Naive thymus-derived CD8-positive, alpha-beta T cell (primary cell): ENCODE measurements at places on chromosomes 3 and 15. TPM values are rescaled to one million over a fixed set of nuclear protein-coding genes. Genes with fewer than 3 reads are reported as not detected.

ANKRD34C gene
- not detected for polyA plus RNA-seq

CNTN4 gene
- not detected for polyA plus RNA-seq

PPP1R14D gene
- not detected for polyA plus RNA-seq

ECE2 gene
- polyA plus RNA-seq = not detected

NANOGP8 gene
- 1.1 TPM for polyA plus RNA-seq

ZNF660 gene
- polyA plus RNA-seq = 0.28 TPM

TRIM42 gene
- polyA plus RNA-seq = not detected

DNA sequence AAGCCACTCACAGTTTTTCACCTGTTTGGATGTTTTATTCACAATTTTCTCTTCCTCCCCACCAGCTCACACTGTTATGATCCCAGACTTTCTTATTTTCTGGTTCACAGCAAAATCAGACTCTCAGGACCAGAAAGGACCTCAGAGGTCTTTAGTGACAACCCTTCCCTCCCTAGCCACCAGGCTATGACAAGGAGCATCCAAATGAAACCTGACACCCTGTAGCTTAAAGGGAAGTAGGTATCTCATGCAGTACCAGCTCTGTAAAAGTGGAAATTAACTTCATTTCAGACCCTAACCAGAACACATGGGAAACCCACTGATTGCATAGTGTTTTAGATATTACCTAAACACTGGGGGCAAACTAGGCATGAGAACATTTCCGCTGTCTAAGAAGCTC lies 45.3 kb downstream of the ATP13A5 start:
- no peaks in the 10 kb centered on the region for H3K27me3 ChIP-seq
- H3K4me1 ChIP-seq = no peaks in the 10 kb centered on the region
- DNase-seq = no peak
- H3K36me3 ChIP-seq = no peaks in the 10 kb centered on the region

DNA sequence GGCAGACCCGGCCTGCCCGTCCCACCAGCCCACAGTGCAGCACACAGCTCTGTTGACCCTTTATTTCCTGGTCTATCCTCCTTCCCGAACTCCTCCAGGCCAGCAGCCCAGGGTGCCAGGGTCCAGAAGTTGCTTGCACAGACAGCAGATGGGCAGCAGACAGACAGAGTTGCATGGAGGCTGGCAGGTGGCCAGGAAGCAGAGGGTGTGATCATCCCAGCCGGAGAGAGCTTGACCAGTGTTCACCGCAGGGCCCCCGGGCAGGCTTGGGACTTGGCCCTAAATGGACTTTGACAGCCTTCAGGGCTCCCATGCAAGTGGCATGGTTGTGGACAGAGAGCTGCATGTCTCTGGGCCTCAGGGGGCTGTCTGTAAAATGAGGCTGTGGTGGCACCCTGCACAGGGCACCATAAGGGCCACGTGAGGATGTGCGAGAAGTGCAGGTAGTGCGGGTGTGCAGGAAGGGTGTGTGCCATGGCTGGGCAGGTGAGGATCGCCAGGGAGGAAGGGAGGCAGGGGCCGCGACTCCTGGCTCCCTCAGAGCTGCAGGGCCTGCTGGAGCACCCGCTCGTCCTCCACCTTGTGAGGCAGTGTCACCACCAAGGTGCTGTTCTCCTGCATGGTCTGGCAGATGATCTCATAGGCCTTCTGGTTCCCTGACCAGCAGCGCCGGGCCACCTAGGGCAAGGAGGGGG lies 6.3 kb upstream of the ZXDC start:
- peaks cover 13% of the 10 kb centered on the region for H3K4me1 ChIP-seq
- H3K4me3 ChIP-seq = no peak overlapping the region
- no peak overlapping the region for H3K27ac ChIP-seq

DNA sequence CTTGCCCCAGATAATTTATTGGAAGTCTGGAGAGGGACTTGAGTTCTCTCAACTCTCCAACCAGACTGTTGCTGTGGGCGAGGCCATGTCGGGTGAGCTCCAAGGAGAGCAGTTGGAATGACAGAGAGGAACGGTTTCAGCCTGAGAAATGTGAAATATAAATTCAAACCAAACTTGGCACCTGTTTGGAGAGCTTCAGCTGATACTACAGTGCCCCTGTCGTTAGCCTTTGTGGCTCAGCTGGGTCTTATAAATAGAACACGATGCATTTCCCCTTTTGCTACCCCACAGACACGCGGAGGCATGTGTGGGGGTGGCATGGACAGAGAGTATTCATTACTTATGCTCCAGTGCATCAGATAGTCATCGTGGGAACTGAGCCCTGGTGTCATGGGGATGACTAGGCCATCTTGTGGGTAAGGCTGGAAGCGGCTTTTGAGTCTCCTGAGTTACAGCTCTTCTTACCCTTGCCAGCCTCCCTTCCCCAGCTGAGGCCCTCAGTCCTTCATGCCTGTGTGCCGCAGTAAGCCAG lies 15.6 kb downstream of the SMAD3 start:
- H3K4me1 ChIP-seq = peaks cover 28% of the 10 kb centered on the region
- no peak overlapping the region for H3K27ac ChIP-seq
- no peaks in the 10 kb centered on the region for H3K27me3 ChIP-seq
- no peak for DNase-seq
- H3K36me3 ChIP-seq = no peaks in the 10 kb centered on the region

DNA sequence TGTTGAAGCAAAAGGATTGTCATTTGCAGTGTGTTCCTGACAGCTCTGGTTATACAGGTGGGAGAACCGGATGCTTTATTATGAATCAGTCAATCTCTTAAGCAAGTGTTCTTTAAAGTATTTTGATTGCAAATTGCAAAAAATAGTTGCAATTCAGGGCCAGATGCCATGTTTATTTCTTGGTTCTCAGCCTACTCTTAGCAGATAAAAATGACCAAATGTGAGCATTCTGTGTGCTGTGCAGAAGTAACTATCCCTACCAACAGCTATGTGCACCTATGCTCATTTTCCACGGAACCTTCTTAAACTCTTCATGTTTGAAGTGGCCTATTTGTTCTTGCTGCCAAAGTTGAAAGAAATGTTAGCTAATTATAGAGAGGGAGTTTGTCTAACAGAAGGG lies 262.3 kb upstream of the RASGRP1 start:
- H3K27ac ChIP-seq = no peak overlapping the region
- DNase-seq = no peak
- H3K36me3 ChIP-seq = no peaks in the 10 kb centered on the region
- H3K4me1 ChIP-seq = no peaks in the 10 kb centered on the region
- H3K27me3 ChIP-seq = peaks cover 9% of the 10 kb centered on the region

DNA sequence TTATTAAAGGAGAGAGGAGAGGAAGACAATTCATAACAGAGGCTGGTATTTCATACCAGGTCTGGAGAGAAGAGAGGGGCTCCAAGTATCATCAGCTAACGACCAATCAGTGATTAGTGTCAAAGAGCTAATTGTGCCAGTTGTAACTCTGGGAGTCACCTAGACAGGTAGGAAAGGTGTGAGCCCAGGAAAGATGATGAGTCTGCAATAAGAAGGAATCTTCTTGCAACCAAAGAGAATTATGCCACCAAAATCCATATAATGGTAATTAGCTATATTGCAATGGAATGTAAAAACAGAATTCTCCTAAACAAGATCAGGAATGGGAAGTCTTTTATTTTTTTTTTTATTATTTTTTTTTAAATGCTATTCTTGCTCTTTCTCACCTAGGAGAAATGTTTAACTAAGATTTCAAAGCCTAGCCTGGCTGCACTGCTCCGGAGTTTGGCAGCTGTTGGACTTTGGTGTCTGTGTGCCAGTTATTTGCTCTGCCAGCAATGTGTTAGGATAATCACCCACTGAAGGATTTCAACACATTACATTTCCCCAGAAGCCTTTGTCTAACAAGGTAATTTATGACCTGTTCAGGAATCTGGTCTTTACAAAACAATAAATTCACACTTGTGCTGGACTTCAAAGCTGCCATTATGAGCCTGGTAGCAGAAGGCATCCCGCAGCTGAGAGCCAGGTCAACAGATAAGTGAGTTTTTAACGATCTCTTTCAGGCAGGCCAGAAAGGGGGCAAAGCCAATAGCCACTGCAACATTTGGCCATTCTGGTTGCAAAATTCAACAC lies 89.4 kb downstream of the FOXB1 start:
- no peaks in the 10 kb centered on the region for H3K4me1 ChIP-seq
- no peak overlapping the region for H3K27ac ChIP-seq
- H3K4me3 ChIP-seq = no peak overlapping the region
- H3K27me3 ChIP-seq = no peaks in the 10 kb centered on the region

- H3K4me1 ChIP-seq = no peaks in the 10 kb centered on the region
- H3K27me3 ChIP-seq = peaks cover 3% of the 10 kb centered on the region
- no peak for DNase-seq
- no peaks in the 10 kb centered on the region for H3K36me3 ChIP-seq
These were observed 72.9 kb upstream of the ATP2C1 start for GRCh38 chr3:130820976-130821375.

DNA sequence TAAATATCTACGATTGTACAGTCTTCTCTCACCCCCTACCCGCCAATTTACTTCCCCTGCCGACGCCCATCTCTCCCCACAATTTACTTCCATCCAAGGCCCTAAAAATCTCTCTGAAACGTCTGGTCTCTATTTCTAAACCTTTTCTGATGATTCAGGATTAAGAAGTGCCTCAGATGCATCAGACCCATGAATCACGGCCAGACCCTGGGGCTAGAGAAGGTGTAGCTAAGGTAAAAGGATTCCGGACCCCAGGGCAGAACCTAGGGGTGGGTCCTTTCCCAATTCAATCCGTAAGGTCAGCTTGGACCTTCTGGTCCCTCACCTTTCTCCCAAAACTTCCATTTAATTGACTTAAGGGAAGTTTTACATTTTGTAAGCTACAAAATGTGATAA lies 46.4 kb downstream of the LRIG1 start:
- DNase-seq = no peak
- H3K27ac ChIP-seq = no peak overlapping the region
- H3K4me3 ChIP-seq = no peak overlapping the region

GRCh38 chr15:31379042-31379441 lies 52.4 kb downstream of the KLF13 start:
- peaks cover 58% of the 10 kb centered on the region for H3K36me3 ChIP-seq
- H3K27me3 ChIP-seq = no peaks in the 10 kb centered on the region
- peak overlapping the region; percentile 94 for H3K27ac ChIP-seq

- no peak for DNase-seq
- no peaks in the 10 kb centered on the region for H3K36me3 ChIP-seq
- no peak overlapping the region for H3K27ac ChIP-seq
- H3K27me3 ChIP-seq = no peaks in the 10 kb centered on the region
These were observed 196.8 kb upstream of the LPP start for GRCh38 chr3:187957165-187957581.

- H3K27me3 ChIP-seq = no peaks in the 10 kb centered on the region
- no peak for DNase-seq
- H3K36me3 ChIP-seq = peaks cover 2% of the 10 kb centered on the region
- peaks cover 48% of the 10 kb centered on the region for H3K4me1 ChIP-seq
These were observed 4.3 kb downstream of the MAPK6 start for GRCh38 chr15:52023169-52023922.

DNA sequence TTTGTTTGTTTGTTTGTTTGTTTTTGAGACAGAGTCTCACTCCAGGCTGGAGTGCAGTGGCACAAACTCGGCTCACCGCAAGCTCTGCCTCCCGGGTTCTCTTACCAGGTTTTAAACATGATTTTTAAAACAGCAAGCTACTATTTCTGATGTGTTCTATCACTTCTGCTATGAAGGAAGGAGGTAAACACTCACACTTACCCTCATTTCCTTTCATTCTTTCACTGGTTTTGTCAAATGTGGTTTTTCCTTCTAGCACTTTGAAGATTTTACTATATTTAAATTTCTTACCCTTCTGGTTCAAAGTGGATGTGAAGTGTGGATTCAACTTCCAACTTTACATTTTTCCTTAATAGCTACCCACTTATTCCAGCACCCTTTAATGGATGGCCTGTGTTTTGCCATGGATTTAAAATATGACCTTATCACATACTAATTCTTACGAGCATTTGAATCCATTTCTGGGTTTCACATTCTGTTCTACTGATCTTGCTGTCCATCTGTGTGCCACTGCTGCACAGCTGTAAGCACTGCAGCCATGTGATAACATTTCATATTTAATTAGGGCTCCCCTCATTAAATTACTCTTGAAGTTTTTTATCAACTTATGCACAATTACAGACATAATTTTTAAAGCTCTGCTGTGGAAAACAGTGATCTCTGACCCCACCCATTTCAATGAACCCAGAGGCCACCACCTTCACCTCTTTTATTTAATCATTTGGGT lies 42.3 kb downstream of the TXNRD3 start:
- peak overlapping the region; percentile 79 for H3K27ac ChIP-seq
- no peak for DNase-seq
- H3K4me3 ChIP-seq = peak overlapping the region; percentile 72

- no peaks in the 10 kb centered on the region for H3K27me3 ChIP-seq
- no peak overlapping the region for H3K27ac ChIP-seq
- H3K4me3 ChIP-seq = no peak overlapping the region
- no peaks in the 10 kb centered on the region for H3K36me3 ChIP-seq
These were observed 894 bp upstream of the TM4SF4 start for GRCh38 chr3:149473357-149474249.

GRCh38 chr15:67304778-67305177 lies 50.2 kb downstream of the IQCH start:
- no peak for DNase-seq
- no peak overlapping the region for H3K4me3 ChIP-seq
- no peaks in the 10 kb centered on the region for H3K4me1 ChIP-seq
- H3K27ac ChIP-seq = no peak overlapping the region
- no peaks in the 10 kb centered on the region for H3K36me3 ChIP-seq
